ENCODE measurements at places on chromosomes 12 and 14. TPM values are rescaled to one million over a fixed set of nuclear protein-coding genes. Genes with fewer than 3 reads are reported as not detected.

- no peak for DNase-seq
Observed at GRCh38 chr12:48857278-48857994, 5.5 kb upstream of the DDX23 start.

WNT5B gene
- 0.17 TPM for total RNA-seq

KLRK1 gene
- total RNA-seq: 1.4 TPM

TSPAN31 gene
- total RNA-seq: 30.6 TPM

DNA sequence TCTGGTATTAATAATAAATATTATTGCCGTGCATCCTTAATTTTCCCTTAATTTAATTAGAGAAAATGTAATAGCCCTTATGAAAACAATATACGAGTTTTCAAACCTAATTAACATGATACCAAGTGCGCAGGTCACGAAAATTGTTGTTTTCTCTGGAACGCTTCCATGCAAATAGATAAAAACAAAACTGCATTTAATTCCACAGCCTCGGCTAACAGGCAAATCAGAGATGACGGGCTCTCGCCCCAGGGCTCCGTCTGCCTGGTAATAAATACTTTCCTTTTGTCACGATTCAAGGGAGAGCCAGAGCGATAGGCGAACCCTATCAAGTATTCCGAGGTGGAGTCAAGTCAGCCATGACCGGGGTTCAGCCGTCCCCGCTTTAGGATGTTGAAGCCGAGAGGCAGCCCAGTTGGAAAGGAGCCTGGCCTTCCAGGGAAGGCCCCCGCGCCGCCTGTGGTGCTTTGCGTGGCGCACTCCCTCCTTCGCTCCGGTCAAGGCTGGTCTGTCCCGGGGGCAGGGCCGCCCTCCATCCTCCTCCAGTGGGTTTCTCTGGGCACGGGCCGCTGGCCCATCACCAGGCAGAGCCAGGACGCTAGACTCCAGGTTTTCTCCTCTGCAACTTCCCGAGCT is 137.8 kb upstream of the GSC start:
- no peak for DNase-seq

DNA sequence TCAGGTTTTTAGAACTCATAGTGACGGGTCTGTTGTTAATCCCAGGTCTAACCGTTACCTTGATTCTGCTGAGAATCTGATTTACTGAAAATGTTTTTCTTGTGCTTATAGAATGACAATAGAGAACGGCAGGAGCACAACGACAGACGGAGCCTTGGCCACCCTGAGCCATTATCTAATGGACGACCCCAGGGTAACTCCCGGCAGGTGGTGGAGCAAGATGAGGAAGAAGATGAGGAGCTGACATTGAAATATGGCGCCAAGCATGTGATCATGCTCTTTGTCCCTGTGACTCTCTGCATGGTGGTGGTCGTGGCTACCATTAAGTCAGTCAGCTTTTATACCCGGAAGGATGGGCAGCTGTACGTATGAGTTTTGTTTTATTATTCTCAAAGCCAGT is 34.4 kb downstream of the PSEN1 start:
- DNase-seq: no peak

DNA sequence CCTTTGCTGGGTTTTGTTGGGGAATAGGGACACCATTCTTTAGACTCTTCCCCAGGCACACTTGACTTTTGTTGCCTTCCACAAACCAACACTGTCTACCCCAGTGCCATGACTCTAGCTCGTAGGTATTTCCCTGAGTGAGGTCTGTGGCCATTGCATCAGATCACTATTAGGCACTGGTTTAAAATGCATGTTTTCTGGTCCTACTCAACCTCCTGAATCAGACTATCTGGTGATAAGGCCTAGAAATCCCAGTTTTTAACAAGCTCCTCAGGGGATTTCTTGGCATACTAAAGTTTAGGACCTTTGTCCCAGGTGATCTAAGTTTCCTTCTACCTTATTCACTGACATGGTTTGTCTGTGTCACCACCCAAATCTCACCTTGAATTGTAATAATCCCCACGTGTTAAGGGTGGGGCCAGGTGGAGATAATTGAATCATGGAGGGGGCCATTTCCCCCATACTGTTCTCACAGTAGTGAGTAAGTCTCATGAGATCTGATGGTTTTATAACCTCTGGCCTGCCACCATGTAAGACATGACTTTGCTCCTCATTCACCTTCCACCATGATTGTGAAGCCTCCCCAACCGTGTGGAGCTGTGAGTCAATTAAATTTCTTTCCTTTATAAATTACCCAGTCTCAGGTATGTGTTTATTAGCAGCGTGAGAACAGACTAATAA is 87.8 kb upstream of the PSMC1 start:
- DNase-seq: no peak

DNA sequence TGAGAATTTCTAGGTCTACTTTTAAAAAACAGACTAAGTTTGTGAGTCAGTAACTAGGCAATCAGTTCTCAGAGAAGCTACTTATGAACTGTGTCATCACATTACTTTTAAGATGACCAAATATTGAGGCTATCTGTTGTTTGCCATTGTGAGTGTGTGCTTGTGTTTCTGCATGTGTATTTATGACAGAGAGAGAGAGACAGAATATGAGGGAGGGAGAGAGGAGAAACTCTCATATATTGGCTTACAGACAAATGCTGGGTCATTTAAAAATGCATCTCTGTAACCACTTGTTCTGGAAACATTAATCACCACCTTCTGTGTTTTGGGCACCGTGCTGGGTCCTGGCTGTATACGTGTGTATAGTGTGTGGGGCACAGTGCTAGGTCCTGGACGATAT is 161.5 kb upstream of the FRMD6 start:
- no peak for DNase-seq

HELB gene
- total RNA-seq: 64.9 TPM

- no peak for DNase-seq
Observed at GRCh38 chr12:89663577-89664357, 44.9 kb downstream of the ATP2B1 start.

- no peak for DNase-seq
Observed at GRCh38 chr12:51829641-51830040, 18.9 kb downstream of the FIGNL2 start.

GRCh38 chr14:105049753-105050550 is 15.3 kb downstream of the GPR132 start:
- no peak for DNase-seq

GRCh38 chr14:22955702-22956569 is 954 bp downstream of the HAUS4 start:
- no peak for DNase-seq

DNA sequence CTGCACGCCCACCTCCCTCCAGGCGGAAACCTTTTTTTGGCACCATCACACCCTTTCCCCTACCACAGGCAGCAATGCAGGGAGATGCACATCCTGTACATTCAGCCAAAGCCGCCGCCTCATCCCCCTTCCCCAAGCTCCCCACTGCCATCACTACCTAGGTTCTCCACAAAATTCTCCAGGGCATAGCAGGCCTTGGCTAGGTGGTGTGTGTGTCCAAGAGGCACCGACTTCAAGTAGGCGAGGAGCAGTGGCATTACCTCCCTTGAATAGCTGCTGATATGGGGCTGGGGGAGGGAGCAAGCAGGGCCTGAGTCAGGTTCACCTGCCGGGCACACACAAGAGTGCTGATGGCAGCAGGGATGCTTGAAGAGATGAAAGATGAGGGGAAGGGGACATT is 3.6 kb downstream of the IPO4 start:
- no peak for DNase-seq

PAPLN gene
- 0.11 TPM for total RNA-seq

GRCh38 chr14:89236851-89237250 is 180.2 kb downstream of the FOXN3 start:
- DNase-seq: no peak

- no peak for DNase-seq
Observed at GRCh38 chr14:51369814-51370213, 129.8 kb downstream of the TMX1 start.

DNA sequence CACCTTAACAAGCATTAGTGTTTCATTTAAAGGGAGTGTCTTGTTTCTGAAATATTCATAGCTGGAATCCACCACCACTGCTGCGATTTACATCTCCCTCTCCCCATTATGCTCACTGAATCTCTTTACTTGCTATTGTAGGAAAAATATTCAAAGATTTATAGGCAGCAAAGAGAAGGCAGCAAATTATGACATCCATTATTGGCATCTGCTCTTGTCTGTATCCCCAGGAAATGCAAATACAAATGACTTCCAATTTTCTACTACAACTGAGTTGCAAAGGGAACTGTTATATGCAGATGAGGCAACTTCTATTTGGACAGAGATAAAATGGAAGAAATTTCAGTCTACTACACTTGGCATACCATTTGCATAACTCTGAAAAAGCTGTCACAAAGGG is 88.4 kb upstream of the PRKD1 start:
- no peak for DNase-seq

DNA sequence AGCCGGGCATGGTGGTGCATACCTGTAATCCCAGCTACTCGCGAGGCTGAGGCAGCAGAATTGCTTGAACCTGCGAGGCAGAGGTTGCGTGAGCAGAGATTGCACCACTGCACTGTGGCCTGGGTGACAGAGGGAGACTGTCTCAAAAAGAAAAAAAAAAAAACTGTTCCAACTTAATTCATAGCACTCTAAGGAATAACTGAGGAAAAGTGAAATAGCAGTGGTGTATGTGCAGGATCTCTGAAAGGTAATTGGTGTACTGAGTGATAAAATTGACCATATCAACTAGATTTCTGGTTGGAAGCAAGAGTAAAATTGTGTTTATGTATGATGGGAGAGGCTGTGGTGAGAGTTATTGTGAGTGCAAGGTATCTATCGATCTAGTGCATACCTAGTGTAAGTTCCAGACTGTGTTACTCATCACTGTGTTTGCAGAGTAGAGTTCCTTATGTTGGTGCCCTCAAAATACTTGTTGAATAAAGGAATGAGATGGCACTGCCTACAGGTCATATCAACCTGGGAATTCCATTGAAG is 6.3 kb downstream of the CAND1 start:
- DNase-seq: no peak

DNA sequence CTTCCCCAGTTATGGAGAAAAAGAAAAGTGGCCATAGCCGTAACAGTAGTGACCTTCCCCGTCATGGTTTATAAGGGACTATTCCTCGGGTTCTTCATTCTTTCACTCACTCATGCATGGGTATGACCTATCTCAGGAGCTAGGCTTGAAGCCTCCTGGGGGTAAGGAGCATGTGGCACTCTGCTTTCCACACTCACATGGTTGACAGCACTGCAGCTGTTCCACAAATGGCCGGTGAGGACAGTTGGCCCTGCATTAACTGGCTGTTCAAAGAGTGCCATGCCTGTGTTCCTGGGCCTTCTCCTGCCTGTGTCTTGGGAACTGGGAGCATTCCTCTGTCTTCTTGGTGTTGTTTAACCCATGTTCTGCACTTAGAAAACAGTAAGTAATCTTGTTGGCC is 66.2 kb upstream of the PNMA1 start:
- no peak for DNase-seq

LBHD2 gene
- not detected for total RNA-seq

DNA sequence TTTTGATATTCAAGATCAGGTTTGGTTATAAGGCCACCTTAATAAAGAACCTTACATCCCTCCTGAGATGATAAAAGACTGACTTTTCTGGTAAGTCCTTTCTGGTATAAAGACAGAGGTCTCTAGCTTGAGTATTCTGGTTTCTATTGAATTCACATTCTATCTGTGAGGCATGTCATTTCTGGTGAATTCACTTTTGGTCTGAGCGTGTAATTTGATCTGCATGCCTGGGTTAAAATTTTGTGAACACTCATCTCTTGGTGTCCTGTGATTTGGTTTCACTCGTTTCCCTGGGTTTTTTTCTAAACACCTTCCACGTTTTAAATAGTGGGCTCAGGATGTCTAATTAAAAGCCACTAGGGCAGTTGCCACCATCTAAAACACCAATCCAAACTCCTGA is 12.2 kb downstream of the EIF5 start:
- no peak for DNase-seq

DNA sequence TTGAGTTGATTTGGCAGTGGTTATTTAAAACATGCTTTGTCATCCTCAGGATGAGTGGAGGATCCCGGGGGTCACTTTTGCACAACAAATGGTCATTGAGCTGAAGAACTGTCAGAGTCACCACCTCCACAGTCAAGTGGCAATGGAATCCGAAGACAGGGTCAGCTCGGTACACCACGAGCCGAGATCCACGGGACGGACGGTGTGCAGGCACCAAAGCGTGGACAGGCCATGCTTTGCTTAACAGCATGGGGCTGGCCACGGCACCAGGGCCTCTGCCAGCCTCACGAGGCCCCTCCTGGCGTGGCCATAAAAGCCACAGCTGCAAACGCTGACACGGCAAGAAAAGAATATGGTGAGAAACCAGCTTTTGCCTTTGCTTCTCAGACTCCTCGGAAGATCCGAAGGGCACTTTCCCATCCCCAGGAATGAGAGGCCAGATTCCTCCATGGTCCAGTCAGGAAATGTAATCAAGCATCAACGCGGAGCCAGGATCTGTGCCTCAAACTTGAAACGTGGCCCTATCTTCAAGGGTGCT is 152.2 kb upstream of the DIO3 start:
- no peak for DNase-seq

VRTN gene
- total RNA-seq: not detected

DNA sequence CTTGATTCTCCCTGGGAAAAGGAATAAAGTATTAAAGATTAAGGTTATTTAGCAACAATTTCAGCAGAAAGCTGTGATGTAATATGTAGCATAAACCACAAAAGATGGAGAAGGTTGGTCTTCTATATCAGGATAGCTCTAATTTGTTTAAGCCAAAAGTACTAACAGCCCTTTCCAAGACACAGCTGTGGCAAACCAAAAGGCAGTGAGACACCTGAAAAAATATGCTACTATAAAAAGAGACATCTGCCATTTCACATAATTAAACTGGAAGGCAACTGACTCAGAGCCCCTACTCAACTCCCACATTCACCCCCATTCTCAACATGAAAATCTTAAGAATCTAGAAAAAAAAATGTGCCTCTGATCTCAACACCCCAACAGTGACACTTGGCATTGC is 390.2 kb upstream of the PRICKLE1 start:
- no peak for DNase-seq

DNA sequence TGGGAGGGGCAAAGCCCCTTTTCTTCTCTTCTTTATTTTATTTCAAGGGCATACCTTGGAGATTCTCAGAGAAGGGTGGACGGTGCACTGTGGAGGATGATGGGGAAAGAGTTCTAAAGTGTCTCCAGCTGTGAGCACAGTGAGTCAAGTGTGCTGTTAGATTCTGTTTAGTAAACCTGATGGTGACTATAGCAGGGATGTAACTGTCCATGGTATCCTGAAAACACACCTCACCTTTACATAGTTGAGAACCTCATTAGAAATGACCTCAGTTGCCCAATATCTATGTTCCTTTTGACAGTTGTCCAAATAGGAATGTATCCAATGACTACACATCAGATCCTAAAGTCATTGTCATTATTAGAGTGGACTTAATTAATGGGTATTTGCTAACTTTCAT is 38.0 kb downstream of the CNTN1 start:
- no peak for DNase-seq

- DNase-seq: no peak
Observed at GRCh38 chr12:95505039-95505438, 31.1 kb downstream of the METAP2 start.

GRCh38 chr14:95533822-95534221 is 1.0 kb upstream of the GLRX5 start:
- peak; percentile 46 for DNase-seq
